Stimulated activated CD8-positive, alpha-beta memory T cell treated with anti-CD3 and anti-CD28 coated beads, Interleukin-15, amount 100 ng/mL, for 1 hour (primary cell): ENCODE measurements at places on chromosomes 7 and 10.

GRCh38 chr7:88347090-88347489, 40.4 kb upstream of the STEAP4 start:
- no peak for DNase-seq

GRCh38 chr10:118220346-118220850, 121.7 kb downstream of the FAM204A start:
- DNase-seq: no peak

- no peak for DNase-seq
Measured at GRCh38 chr10:51498424-51498823, 201.0 kb downstream of the CSTF2T start.

DNA sequence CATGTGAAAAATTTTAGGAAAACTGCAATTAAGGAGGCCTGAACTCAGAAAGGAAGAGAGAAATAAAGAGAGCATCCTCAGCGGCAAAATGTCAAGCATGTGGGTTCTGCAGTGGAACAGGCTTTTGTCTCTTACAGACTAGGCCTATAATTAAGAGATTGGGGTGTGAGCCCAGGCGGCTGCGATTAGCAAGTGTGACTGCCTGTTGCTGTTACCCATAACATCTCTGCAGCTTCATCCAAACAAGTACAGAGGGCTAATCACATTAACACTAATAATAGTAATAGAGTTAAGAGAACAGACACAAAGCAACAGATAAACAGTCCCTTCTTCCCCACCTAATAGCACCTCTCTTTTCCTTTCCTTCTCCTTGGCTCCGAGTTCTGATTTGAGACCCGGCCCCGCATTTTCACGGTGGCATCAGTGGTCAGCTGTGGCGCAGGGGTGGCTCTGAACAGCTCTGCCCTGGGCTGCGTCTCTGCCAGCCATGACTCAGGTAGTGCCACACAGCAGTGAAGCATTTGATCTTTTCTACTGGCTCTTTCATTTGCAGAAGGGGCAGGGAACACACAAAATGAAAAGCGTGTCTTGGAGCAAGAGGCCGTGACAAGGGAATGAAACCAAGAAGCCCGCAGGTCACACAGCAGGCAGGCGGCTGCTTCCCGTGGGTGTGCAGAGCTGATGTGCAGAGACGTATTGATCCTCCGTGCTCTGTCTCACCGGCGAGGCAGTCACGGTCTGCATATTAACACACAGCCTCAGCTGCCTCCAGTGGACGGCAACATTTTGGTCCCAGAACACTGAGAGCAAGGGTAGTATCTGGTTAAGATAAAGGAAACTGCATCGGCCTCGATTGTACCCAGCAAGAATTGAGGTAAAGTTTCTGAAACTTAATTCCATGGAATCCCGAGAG, 103.1 kb downstream of the KLF6 start:
- DNase-seq: no peak

DNA sequence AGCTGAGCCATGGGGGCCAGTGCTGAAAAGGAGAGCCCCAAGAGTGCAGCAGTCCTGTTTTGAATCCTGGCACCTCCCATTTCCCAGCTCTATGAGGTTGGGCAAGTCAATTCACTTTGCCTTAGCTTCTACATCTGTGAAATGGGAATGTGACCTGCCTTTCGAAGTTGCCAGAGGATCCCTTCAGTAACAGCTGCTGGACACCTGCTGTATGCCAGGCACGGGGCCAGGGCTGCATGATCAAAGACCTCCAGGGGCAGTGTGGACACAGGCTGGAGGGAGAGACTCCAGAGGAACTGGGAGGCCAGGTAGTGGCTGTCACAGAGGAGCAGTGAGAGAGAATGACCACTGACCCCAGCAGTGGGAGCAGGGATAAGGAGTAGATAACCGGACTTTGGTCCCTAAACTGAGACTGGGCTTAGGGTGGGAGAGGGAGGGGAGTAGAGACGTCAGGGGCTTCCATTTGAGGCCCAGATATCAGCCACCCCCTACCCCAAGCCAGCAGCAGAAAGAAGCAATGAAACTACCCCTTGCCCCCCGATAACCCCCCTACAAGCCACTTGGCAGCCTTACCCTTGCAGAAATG, 45.2 kb downstream of the SRRM3 start:
- no peak for DNase-seq

DNA sequence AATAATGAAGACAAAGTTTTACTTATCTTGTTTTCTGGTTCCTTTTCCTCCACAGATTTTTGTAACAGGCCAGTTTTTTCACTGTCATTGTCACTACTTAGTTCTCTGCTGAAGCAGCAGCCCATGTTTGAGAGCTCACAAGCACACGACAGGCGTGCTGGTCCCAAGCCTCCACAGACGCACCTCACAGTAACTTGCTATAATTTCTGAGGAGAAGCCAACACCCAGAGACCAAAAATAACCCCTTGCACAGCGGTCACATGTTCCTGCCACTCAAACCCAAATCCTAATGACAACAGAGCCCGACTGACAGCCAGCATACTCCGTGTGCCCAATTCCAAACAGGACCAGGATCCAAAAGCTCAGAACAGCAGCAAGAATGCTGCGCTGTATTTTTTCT, 58.5 kb downstream of the LARP4B start:
- DNase-seq: no peak

DNA sequence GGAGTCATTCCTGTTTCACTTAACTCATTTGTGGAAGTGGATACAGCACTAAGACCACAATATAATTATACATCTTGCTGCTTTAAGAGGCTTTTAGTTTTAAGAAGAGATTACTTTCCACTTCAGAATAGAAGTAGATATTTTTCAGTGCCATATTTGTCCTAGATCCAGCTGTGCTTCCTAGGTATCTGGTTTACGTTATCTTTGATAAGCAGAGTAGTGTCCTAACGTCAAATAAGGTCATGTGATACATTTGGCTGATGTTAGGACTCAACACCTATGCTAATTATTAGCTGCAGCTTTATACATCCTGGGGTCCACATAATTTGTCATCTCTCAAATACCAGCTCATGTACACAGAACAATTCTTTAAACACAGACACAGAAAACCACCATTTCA, 196.2 kb upstream of the SMIM30 start:
- no peak for DNase-seq

DNA sequence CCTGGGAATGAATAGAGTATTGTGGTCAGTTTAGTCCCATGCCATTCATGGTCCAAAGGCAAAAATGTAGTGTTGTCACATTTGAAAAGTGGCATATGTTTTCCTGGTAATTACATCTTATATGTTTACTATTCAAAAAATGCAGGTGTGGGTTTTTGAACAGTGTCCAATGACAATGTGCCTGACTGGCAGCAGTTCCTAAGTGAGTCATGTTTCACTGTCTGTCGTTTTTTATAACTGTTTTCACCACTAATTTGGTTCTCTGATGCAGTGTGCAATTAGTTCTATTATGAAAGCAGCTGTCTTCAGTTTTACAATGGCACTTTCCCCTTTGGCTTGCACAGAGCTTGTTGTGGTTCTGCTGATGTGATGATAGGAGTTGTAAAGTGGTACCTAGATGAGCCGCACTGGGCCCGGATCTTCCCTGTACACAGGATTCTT, 162.3 kb downstream of the SEM1 start:
- DNase-seq: no peak

DNA sequence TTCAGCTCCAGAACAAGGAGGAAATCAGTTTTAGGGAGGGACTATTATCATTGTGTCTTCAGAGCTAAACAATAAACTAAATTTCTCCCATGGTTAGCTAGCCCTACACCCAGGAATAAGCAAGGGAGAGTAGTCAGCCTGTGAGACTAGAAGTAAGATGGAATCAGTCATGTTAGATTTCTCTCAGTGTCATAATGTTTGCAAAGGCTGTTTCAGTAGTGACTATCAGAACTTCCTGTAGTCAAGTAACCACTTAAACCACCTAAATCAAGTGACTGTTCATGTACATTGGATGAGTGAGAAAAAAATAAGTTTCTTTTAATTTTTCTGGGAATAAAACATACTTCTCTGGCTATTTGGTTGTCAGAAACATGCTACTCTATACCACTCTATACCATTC, 121.6 kb downstream of the KCND2 start:
- DNase-seq: no peak

DNA sequence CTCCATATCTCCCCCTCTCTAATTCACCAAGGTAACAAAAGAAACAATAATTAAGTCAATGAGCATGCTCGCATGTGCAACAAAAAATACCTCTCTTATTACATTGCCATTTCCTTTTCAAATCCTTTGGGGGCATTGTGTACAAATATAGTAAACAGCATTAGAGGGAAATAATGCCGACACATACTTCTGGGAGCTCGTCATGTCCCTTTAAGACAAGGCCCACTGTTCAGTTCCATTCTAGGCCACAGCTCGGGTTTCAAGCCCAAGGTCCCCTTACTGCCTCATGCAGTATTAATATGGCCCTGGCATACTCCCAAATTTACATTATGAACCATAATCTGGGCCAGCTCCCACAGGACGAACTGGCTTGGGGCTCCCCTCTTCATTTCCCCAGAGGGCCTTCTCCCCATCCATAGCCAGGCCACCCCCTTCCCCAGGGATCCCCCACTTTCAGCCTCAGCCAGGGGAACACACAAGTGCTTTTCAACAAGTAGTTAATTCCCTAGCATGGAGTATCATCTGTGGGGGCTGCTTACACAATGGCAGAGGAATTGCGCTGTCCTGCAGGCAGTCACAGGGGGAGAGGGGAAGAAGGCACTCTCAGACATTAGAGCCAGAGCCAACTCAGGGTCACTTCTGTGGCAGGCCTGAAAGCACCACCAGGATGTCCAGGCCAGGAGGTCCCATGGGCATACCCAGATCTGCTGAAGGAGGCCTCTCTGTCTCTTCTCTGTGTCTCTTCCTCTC, 110.6 kb downstream of the KCNMA1 start:
- DNase-seq: no peak

- DNase-seq: no peak
Measured at GRCh38 chr7:51123322-51124019, 193.1 kb downstream of the COBL start.

DNA sequence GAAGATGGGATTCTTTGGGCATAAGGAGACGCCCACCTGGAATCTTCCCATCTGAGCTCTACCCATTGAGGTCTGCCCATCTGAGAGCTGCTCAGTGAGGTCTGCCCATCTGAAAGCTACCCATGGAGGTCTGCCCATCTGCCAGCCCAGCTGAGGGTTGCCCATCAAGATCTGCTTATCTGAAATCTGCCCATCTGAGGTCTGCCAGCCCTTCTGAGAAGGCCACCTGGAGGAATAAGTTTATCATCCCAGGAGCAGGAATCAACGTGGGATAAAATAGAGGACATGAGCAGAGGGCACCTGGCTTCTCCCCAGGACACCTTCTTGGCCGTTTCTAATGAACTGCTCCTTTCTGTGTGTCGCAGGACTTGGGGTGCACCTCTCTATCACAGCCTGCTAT, 35.3 kb upstream of the PDZD8 start:
- no peak for DNase-seq

DNA sequence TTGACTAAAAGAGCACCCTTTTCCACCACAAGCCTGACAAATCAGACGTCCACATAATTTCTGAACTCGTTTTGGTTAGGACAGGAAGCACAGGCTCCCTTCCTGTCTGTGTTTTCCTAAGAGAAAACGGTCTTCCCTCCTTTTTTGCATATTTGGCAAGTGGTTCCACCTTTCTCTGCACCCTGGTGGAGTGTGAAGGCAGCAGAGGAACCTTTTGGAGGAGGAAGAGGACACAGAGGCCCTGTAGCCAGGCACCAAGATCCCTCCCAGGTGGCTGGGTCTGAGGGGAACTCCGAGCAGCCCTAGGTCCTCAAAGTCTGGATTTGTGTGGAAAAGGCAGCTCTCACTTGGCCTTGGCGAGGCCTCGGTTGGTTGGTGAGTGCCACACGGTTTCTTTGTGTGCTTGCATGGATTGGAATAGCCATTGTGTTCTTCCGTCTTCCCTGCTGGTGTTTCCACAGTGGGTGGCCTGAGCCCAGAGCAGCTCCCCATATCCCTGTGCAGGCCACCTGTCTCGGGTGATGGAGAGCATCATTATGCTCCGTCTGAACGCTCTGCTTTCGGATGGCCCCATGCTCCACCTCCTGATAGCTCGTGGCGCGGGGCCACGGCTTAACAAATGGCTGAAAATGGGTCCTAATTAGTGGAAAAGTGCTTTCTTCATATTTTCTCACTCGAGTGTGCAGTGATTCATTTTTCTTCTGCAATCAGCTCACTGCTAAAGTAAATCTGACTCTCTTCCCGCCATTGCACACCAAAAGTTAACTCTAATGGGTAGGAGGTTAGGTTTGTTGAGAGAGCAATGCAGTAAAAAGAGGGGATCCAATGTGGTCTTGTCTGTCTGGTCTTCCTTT, 4.2 kb downstream of the IKZF1 start:
- DNase-seq: no peak
